ENCODE measurements at places on chromosomes 2 and 18.
A peak's percentile ranks its signal among the peaks of the same experiment; 100 is the strongest.

DNA sequence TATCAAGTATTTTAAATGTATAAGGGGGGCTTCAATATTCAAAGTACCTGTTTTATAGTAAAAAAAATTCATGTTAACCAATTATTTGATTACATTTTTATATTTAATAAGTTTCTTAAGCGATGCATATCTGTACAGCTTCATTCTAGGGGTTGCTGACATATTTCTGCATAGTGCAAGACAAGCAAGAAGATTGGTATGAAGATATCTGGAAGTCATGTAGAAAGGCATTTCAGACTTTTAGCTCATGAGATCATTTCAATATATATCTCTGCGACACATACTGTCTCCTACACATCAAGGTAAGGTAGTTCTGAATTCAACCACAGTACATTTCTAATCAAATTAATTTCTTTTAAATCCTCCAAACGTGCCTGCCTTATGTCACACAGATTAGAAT lies 73.1 kb downstream of the MEMO1 start:
- no peak for DNase-seq

DNA sequence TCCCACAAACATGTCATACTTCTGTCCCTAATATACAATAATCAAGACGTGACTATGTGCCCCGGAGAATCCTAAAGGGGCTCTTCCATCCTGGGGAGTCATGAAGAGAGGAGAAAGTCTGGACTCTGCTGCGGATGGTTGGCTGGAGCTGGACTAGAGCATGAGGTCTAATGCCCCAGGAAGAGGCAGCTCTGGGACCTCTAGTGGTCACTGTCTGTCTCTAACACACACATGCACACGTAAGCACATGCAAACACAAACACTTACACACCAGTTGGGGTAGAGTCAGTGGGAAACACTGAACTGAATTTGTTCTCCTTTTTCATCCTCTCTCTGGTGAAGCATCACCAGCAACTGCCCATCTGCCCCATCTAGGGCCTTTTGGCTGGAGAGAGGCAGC lies 271.6 kb downstream of the TDRD15 start:
- no peak for DNase-seq

DNA sequence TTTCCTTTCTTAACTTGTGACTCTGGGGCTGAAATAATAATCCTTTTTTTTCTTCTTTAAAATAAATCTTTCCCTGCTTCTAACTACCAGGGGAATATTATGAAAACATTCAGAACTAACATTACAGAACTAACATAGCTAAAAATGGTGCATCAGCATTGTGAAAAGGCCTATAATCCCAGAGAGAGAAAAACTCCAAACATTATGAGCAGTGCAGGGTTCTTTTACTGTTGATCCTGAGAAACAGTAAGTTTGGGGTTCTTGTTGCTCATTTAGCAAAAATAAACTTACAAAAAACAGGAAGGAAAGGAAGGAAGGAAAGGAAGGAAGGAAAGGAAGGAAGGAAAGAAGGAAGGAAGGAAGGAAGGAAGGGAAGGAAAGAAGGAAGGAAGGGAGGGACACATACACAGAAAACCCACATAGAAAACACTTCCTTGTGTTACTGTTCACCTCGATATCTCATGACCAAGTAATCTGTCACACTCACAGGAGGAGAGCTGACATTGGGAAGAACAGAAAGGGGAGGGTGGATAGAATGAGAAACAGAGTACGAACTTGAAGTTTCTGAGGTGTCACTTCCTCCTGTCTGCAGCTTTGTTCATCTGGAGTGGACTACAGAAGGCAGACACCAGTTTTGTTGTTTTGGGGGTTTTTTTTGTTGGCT lies 18.4 kb upstream of the PIK3C3 start:
- DNase-seq = no peak

DNA sequence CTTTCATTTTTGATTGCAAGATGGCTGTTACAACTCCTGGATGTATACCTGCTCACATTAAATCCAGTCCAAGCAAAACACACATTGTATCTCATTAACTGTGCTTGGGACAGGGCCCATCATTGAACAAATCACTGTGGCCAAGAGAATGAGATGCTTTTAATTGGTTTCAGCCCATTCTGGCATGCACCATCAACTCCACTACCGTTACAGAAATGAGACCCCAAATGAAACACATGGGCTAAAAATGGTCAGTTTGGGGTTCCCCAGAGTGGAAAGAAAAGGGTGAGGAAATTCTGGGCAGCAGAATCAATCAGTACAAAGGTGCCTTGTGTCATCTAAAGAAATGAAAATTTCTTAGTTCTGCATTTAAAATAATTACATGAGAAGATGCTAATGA lies 52.7 kb downstream of the FAM171B start:
- DNase-seq = no peak

DNA sequence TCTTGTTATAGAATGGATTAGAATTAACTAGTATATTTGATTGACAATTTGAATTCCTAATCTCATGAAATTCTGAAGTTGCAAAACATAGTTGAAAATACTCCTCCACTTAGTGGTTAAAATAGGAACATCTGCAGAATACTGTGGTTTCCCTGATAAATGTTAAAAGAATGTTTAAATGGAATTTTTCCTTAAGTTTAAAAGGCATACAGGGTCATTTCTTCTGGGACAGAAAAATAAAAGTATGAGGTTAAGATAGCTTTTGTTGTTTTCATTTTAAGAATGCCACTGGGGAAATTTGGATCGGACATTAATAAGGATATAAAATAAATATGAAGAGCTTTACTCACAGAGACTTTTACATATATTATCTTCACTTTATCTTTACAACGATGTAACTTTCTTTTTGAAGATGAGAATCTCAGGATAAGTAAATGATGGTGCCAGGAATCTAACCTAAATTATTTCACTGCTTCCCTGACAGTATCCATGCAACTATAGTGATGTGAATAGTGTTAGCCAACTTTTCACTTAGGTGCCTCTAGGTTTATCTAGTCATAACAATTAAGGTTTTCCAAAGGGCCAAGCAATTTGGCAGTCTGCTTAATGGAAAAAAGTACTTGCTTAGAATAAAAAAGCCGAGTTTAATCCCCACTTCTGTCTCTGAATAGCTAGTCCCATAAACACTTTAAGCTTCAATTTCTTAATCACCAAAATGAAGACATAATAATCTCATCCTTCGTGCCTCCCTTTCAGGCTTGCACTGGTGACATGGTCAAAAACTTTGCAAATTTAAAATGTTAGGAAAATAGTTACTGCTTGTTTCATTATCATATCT lies 151.8 kb upstream of the STK17B start:
- DNase-seq = no peak

DNA sequence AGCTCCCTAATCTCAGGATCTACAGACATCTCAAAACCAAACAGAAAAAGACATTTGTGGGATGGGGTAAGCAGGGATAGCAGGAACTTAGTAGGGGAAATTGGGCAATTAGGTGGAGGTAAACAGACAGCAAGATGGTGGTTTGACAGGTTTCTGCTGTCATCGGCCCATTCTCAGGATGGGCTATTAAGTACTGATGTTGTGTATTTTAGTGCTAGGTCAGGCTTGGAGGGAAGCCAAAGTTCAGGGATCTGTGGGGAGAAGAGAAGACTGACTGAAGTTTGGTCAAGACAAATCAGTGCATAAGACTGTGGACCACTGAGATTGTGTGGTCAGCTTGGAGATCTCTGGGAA lies 96.8 kb upstream of the THUMPD2 start:
- DNase-seq = no peak

GRCh38 chr2:124533226-124533954 lies 508.3 kb downstream of the CNTNAP5 start:
- no peak for DNase-seq

DNA sequence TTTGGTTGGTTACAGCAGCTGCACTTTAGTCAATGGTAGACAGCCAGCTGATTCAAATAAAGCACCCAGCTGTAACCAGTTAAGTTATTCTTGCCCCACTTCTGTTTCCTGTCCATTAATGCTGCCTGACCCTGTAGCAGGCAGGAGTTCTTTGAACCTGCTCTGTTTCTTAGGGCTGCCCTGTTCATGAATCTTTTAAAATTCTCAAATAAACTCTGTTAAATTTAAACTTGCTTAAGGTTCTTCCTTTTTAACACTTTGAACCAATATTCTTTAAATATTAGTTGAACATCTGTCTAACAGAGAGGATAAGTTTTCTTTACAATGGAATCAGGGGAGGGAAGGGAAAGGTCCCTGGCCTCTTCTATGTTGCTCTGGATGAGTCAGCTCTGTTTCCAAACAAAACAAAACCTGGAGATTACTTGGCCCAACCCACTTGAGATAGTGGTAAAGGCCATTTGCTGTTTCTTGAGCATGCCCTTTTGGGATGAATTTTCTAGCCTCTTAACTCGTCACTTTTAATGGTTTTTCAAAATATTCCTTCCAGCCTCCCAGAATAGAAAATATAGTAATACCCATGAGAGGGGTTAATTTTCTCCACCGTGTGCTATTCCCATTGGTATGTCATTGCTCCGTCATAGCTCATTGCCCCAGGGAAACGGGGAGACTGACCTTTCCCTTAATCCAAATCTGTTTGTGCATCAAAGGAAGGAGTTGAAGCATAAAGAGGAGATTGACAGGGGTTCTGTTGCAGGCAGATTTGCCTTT lies 112.1 kb upstream of the FHL2 start:
- DNase-seq = no peak

- no peak for DNase-seq
Observed at GRCh38 chr2:43001055-43001378, 208.6 kb upstream of the HAAO start.

DNA sequence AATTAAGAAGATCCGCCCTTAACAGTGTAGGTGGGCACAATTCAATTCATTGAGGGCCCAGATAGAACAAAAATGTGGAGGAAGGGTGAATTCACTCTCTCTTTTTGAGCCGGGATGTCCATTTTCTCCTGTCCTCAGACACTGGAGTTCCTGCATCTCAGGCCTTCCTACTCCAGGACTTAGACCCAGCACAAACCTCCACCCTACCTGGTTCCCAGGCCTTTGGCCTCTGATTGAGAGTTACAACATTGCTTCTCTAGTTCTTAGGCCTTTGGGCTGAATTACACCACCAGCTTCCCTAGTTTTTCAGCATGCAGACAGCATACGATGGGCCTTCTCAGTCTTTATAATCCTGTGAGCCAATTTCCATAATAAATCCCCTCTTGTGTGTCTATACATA lies 87.8 kb upstream of the TMEM17 start:
- no peak for DNase-seq

- DNase-seq = no peak
Observed at GRCh38 chr2:19488009-19488691, 129.7 kb upstream of the OSR1 start.

GRCh38 chr2:39913648-39914461 lies 134.8 kb upstream of the THUMPD2 start:
- no peak for DNase-seq

DNA sequence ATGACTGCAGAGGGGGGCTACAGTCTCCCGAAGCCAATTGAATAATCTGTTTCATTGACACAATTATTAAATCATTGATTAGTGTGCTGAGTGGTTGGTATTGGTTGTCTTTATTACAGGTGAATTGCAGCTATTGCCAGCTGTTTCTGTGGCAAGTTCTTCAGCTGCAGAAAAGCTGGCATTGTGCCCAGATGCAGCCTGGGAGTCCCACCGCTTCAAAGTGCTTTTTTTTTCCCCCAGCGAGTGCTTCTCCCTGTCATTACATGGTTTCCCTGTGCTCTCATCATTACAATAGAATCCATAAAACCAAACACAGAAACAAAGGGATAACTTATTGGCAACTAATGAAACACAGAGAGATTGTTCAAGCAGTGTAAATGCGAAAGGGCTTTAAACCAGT lies 164.7 kb downstream of the GRB14 start:
- no peak for DNase-seq

DNA sequence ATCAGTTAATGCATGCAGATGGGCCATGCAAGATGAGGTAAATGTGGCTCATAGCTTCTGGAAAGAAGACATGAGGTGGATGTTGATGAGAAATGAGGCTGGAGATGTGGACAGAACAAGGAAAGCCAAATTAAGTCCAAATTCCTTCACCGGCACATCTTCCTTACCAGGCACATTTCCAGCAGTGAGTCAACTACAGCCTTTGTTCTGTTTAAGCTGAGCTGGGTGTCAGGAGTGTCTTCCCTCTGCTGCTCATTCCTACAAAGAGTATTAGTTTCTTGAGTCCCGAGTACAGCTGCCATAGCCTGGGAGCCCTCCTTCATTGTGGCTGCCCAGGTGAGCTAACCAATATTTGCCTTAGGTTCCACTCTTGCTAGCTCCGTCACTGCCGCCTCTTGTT lies 945.0 kb downstream of the SLC4A3 start:
- DNase-seq = no peak

GRCh38 chr18:80143881-80144280 lies 34.8 kb downstream of the ADNP2 start:
- no peak for DNase-seq

- DNase-seq = peak; percentile 73
Observed at GRCh38 chr2:227106845-227107759, 56.9 kb downstream of the COL4A4 start.

DNA sequence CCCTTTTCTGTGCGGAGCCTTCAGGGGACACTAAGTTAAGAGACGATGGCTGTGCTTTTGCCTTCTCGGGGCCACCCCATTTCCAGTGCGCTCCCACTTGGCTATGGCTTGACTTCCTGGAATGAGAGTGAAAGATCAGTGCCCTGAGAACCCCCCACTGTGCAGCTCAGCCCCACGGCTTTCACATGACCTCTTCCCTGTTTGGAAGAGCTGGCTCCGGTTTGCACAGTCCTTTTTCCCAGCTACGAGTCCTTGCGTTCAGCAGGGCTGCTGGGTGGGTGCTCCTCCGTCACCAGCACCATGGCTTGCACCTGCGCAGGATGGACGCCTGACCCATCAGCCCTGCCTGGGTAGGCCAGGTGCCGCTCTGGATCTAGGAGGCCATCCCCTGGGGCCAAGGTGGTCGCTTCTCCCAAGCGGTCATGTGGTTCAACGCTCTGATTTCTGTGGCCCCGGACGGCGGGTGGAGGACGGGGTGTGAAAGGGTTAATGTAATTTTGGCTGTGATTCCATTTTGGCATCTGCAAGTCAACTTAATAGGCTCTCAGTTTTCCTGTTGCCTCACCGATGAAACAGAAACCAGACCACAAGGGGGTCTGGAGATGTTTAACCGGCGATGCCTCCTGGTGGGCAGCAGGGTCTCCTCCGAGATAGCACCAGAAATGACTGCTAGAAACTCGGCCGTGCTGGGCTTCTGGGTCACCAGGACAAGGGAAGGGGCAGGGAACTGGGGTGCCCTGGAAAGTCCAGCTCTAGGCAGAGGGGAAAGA lies 113.1 kb upstream of the HAAO start:
- no peak for DNase-seq

- DNase-seq = no peak
Observed at GRCh38 chr18:23121133-23121532, 14.2 kb upstream of the CABLES1 start.

Measured in pancreas (tissue), 10 donors.